ENCODE measurements at places on chromosomes 16 and 17.

GRCh38 chr16:67647111-67647651, 2.2 kb downstream of the CARMIL2 start:
- DNase-seq, result no peak

- no peak for DNase-seq
Measured at GRCh38 chr16:85364323-85365040, 248.6 kb upstream of the GSE1 start.

DNA sequence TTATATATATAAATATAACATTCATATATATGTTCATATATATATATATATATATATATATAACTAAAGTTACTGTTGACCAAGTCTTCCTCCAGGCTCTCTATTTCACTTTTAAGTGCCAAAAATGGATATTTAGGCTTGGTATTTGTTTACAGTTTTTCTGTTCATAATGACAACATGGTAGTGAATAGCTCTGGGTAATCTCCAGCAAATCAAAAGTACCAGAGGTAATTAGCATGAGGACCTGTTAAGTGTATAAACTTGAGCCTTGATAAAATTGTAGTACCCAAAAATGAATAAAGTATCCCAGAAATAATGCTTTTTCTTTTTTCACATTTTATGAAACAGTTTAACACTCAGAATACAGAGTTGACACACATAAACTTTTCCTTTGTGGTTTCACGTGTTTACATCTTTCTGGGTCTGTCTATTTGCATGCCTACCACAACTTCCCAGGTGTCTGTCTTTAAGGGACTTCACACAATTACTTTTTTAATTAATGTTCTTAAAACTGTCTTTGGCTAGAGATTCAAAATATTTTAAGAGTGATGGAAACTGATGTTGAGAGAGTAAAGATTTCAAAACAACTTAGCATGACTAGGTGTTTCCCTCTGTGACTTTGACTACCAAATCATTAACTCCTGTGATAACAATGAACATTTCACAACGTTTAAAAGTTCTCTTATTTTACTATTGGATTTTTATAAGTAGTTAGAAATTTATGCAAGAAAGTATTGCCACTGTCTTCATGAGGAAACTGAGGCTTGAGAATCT, 47.9 kb downstream of the RABEP1 start:
- DNase-seq, result no peak

- no peak for DNase-seq
Measured at GRCh38 chr17:45279898-45280297, 18.0 kb upstream of the SPATA32 start.

GRCh38 chr17:48843187-48843900, 12.5 kb downstream of the CALCOCO2 start:
- no peak for DNase-seq

- DNase-seq, result no peak
Measured at GRCh38 chr16:78876671-78877070, 723.9 kb downstream of the MAF start.

GRCh38 chr16:11321662-11322061, 23.6 kb upstream of the RMI2 start:
- DNase-seq, result no peak

GRCh38 chr16:87550495-87550961, 51.8 kb upstream of the JPH3 start:
- DNase-seq, result peak; percentile 27

DNA sequence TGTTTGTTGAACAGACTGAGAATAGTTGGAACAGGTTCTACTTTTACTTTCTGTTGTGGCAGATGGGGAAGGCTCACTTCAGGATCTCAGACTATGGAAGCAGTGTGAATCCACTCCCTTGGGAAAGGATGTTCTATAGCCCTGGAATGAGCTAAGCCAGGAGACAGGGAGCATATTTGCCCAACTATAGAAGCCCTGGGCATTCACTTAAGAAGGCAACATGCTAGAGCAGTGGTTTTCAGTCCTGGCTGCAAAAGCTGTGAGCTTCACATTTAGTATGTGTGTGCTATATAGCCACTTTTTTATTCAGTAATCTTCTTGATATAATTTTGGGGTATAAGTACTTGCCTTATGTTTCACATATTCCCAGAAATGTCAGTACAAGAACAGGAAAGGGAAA, 1.2 kb upstream of the KRT32 start:
- DNase-seq, result no peak

GRCh38 chr17:48526608-48527546, 3.9 kb downstream of the HOXB1 start:
- no peak for DNase-seq

DNA sequence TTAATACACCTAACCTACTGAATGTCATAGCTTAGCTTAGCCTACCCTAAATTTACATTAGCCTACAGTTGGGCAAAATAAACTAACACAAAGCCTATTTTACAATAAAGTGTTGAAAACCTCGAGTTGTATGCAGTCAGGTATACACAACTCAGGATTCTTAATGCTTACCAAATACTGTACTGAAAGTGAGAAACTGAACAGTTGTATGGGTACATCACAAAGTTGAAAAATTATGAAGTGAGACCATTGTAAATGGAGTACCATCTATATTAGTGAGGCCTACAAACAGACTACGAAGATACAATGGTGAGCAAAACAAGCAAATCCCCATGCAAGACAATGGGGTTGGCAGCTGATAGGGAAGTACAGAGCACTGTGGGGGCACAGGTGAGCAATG, 79.7 kb downstream of the VAT1L start:
- no peak for DNase-seq

- DNase-seq, result no peak
Measured at GRCh38 chr16:81241706-81242105, 3.2 kb downstream of the BCO1 start.

GRCh38 chr16:83212301-83212841, 585.6 kb downstream of the CDH13 start:
- DNase-seq, result no peak

DNA sequence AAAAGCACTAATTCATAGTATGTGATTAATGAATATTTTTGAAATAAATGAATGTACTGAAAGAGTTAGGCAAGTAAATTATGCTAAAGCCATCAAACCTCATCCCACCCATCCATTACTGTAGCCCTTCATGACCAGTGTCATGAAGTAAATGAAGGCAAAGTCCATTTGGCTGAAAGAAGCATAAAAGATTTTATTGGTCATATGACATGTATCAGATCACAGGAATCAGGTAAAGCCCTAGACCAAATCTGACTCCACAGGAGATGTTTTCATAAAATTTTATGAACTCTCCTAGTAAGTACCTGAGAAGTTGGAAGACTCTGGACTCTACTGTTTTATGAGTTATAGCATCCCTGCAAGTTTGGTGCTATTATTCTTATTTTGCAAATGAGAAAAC, 213.5 kb downstream of the TMEM114 start:
- no peak for DNase-seq

DNA sequence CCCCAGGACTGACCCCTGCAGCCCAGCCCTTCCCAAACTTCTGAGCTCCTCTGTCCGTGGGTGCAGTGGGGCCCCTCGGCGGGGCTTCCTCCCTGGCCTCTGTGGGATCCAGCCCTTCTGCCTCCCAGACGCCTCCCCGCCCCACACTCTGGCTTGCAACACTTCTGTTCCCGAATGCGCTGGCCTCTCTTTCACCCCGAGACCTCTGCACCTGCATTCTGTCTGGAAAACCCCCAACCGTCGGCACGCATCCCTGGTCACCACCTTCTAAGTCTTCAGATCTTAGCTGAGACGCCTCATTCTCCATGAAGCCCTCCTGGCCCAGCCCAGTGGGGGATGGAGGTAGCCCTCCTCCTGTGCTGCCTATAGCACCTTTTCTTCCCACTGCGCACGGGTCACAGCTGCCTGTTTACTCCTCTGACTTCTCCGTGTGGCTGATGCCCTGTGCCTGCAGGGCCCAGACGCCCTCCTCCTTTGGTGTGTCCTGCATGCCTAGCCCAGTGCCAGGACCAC, 26.4 kb downstream of the TMEM235 start:
- DNase-seq, result no peak
